ENCODE measurements at places on chromosomes 1 and 21. TPM values are rescaled to one million over a fixed set of nuclear protein-coding genes. Genes with fewer than 3 reads are reported as not detected.

DNA sequence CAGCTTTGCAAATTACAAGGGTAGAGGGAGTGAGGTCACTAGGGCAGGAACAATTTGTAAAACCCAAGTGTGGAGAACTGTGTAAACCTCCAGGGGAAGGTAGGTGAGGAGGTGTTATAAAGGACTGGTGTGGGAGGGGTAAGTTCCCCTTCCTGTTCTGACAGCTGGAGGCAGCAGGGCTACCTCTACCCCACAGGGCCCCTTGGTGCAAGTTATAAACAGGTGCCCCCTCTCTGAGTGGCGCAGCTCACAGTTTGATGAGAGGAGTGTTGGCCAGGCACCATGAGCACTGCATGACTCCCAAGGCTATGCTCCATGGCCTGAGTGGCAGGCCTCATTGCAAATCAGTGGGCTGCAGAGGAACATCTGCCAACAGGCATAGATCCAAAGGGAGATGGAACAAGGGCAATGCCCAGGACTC lies 41.0 kb downstream of the MFSD2A start:
- DNase-seq = no peak

DNA sequence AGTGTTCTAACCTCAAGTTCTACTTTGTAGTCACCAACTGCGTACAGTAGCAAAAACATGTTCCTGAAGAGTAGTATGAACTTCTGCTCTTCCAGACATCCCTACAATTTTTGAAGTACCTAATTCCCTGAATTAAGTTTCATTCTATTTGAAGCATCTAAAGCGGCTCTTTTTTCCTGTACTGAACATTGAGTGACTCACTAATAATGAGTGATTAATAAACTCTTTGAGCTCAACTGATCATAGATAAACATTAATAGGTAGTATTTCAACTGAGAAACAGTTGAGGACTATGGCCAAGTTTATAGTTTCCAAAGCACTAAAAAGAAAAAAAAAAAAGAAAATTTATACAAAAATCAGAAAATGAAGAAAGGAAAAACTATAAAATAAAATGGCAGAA lies 683.1 kb downstream of the LTN1 start:
- DNase-seq = no peak

Gene SEC22B
- 24.9 TPM for total RNA-seq

DNA sequence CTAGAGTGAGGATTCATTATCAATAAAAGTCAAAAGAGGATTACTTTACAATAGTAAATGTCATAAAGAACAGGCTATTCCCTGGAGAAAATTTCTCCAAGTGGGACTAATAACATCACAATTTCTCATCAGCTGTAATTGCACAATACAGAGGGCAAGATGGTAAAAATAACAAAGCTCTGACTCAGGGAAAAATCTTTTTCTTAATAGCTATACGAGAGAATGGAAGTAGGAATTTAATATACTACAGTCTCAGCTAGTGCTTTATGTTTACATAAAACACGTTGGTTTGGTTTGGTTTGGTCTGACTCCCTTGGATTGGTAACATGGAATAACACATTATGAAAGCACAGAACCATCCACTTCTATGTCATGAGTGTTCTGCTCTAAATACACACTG lies 397.6 kb downstream of the LRRIQ3 start:
- DNase-seq = no peak

DNA sequence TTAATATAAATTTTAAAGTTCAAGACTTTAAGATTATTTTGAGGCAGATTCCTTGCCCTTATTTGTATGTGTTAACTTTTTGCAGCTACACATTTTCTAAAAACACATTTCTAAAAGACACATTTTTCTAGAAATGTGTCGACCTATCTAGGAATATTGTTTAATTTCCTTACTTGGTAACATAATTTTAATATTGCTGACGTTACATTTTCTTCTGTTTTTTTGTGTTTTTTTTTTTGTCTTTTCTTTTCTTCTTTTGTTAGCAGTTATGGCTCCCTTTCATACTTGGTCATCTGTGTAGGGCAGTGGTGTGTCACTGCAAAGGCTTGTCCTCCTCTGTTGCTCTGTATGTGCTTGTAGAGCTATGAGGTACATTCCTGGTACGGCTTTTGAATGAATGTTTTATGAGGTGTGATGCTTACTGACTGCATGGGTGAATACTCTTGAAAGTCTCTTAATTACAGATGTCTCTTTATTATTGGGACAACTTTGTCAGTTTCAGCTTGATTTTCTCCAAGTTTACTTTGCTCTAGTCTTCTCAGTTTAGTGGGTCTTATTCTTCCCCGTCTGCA lies 30.1 kb downstream of the LRRC8D start:
- no peak for DNase-seq

Gene ADGRL4
- total RNA-seq = 26.2 TPM

GRCh38 chr1:213987422-213987926 lies 299 bp upstream of the PROX1 start:
- no peak for DNase-seq

DNA sequence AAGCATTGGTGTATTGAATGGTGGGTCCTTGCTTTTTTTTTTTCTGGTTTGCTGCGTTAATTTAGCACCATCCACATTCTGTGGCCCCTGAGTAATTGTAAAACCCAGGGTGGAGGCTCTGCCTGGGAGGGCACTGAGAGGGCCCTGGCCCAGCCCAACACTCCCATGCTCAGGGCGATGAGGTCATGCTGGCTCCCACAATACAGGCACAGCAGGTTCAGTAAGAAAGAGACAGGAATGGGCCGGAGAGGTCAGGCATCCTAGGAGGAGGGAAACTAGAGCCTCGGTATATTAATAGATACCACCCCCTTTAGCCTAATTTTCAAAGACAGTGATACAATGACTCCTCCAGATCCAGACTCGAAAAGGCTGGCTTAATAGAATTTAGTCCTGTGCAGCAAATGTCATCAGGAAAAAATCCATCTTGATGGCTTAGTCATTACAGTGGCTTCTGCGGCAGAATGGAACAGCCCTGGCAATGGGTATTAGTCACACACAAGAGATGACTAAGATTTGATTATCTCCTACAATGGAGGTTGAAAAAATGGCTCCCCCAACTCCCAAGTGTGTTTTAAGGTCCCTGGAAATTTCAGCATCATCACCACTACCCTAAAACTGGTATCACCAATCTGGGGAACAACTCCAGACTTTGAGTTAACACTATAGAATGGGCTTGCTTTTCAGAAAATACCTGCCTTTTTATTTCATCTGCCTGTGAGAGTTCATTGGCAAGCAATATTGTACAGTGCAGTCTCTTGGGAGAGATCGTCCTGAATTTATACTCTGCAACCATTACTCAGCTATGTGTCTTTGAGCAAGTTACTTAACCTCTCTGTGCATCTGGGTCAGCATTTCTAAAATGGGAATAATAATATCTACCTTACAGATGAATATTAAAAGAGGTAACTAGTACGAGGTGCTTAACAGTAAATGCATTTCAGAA lies 43.9 kb upstream of the LYST start:
- peak; percentile 41 for DNase-seq

- no peak for DNase-seq
Observed at GRCh38 chr1:99867682-99868081, 17.5 kb downstream of the AGL start.

DNA sequence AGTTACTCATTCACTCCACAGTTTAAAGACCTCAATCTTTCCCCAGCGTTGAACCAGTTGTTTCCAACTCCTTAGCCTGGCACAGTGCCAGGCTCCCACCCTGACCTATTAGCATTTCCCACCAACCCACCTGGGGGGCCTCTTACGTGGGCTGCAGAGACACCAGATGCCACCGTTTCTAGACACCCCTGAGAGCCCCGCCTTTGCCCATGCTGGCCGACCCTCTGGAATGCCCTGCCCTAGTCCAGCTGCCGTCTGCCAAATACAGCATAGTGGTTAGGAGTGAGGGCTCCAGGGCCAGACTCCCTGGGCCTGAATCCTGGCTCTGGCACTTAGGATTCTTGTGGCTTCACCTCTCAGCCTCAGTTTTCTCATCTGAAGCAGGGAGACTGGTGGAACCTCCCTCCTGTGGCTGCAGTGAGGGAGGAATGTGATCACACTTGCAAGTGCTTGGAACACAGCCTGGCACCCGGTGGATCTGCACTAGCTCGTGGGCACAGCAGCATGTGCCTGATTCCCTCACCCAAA lies 65.2 kb downstream of the TMCO4 start:
- no peak for DNase-seq

Gene CRYAA
- total RNA-seq = not detected

GRCh38 chr21:36156815-36157670 lies at the start of gene DOP1B:
Gene DOP1B, plus strand, starts transcription at chr21:36156824. Its CDS starts 7,910 bp downstream, at chr21:36164734.
- no peak for DNase-seq

GRCh38 chr1:214946615-214947014 lies 135.9 kb upstream of the KCNK2 start:
- no peak for DNase-seq

Gene BATF3
- 26.6 TPM for total RNA-seq

DNA sequence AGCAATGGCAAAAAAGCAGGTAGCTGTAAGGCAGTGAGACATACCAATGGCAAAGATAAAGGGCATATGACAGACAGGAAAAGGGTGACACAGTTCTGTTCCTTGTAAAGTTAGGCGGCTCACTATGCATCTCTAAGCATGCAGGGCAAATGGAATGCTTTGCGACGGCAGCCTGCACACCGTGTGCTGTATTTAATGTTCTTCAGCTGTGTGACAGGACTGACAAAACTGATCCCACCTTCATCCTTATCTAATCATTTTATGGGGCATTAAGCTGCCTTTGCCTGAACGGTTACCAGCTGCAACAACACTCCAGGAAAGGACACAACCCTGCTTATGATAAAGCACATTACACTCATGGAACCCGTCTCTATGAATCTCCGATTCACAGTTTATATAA lies 80.5 kb upstream of the VAV3 start:
- no peak for DNase-seq

Gene FAM167B
- total RNA-seq = 6.1 TPM

GRCh38 chr1:201450721-201451291 lies 18.2 kb downstream of the PHLDA3 start:
- DNase-seq = no peak

DNA sequence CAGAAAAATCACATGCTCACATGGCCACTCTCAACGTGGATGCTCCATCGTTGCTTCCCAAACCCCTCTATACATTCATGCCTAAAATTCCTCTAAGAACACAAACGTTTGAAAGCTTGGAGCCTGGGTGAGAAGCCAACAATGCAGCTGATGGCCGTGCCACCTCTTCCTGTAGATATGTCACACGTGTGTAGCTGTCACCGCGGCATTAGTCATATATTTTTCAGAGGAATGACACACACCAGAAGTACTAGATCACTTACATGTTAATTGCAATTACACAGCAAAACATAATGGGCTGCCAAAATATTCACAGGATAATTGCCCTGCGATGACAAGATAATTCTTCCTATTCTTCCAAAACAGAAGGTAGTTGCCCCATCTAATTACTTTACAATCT lies 112.7 kb upstream of the BACE2 start:
- no peak for DNase-seq

Gene OR2L5
- not detected for total RNA-seq

DNA sequence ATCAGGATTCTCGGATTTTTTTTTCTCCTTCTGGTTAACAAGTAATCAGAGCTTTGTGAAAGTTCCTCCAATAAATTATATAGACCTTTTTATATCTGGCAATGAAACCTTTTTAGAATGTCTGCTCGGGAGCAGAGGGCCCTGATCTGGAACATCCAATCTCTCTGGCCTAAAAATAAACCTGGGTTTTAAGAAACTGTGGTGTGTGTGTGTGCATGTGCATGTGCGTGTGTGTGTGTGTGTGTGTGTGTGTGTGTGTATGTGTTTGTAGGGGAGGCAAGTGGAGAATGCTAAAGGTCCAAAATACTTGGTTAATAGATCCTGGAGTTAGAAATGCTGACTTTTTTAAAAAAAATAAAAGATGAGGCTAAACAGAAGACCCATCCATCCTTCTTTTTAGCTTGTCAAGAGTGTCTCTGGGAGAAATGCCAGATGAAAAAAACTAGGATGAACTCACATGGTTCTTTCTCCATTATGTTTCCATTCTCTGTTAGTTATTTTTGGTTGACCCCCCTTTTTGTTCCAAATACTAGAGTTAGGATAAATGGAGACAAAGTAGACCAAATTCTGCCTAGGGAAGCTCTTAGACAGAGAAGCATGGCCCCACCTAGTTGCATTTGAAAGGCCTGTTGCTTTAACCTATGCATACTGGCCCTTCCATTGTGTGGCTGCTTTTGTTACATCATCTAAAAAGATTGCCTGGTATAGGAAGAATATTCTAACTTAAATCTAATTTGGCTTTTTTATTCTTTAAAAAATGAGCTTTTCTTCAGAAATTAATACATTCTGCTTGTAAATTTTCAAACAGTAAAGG lies 175.9 kb downstream of the PAPPA2 start:
- DNase-seq = peak; percentile 8

DNA sequence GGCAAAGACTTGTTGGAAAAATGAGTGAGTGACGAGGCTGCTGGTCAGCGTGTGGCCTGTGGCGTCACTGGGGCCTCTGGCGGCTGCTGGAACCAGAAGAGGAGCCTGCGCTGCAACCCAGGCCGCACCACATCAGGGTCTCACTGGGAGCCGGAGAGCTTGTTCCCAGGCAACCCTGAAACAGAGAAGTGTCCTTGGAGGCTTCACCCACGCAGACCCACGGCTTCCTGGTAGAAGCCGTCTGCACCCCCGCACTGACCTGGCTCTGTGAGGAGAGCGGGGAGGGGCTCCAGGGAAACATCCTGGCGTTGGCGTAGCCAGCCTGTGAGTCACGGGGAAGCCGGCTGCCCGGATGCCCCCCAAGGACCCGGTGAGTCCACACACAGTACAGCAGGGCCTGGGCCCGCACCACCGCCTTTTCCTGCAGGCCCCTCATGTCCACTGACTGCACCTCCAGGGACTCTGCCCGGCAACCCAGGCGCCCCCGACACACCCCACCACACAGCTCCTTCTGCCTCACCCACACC lies 57.4 kb downstream of the COL6A1 start:
- DNase-seq = peak; percentile 67

GRCh38 chr21:21712748-21713520 lies 714.7 kb downstream of the NCAM2 start:
- no peak for DNase-seq

DNA sequence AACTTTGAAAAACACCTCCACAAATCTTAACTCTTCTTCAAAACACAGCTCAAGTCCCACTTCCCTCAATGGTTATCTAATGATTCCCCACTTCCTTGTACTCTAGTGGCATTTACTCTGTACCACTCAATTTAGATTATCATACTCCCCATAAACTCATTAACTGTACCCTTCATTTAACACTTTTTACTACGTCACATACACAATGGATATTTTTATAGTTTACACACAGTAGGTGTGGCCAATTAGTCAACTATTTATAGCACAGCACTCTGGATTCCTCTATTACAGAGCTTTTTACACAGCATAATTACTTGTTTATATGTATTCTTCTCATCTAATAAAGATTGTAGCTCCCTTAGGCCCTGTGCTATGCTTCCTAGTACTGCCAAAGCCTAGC lies 62.1 kb downstream of the FOXJ3 start:
- no peak for DNase-seq

GRCh38 chr1:204356997-204357396 lies 2.7 kb downstream of the PLEKHA6 start:
- no peak for DNase-seq

GRCh38 chr1:155250633-155251449 lies 4.4 kb downstream of the ENTREP3 start:
- peak; percentile 76 for DNase-seq

- DNase-seq = no peak
Observed at GRCh38 chr21:35020436-35020835, 28.7 kb downstream of the RUNX1 start.

Data from thoracic aorta (tissue), 2 donors.